ENCODE measurements at places on chromosomes 6 and 20. TPM values are rescaled to one million over a fixed set of nuclear protein-coding genes. Genes with fewer than 3 reads are reported as not detected.

Gene ADGRF1
- total RNA-seq = not detected

Gene LY6G6C
- total RNA-seq = 0.35 TPM

Gene OPN5
- not detected for total RNA-seq

Gene GCNT2
- 11.4 TPM for total RNA-seq

Gene WFDC10B
- total RNA-seq = not detected

Gene ADGB
- not detected for total RNA-seq

Gene WFDC5
- not detected for total RNA-seq
